ENCODE measurements at places on chromosomes 12 and 14. TPM values are rescaled to one million over a fixed set of nuclear protein-coding genes. Genes with fewer than 3 reads are reported as not detected.
A peak's percentile ranks its signal among the peaks of the same experiment; 100 is the strongest.

- no peak for DNase-seq
These were observed 693.9 kb upstream of the MGAT4C start for GRCh38 chr12:86950043-86950442.

GRCh38 chr12:87363497-87364084, 665.6 kb downstream of the C12orf50 start:
- no peak for DNase-seq

- DNase-seq = peak; percentile 63
These were observed 848 bp downstream of the CTDSP2 start for GRCh38 chr12:57845478-57846284.

Gene MTRFR
- 61.0 TPM for total RNA-seq

Gene OR4K17
- total RNA-seq = not detected

All from naive thymus-derived CD8-positive, alpha-beta T cell (primary cell).